ENCODE measurements at places on chromosomes 2 and 18.

- DNase-seq = no peak
These were observed 211.6 kb downstream of the ZNF521 start for GRCh38 chr18:25140124-25140961.

DNA sequence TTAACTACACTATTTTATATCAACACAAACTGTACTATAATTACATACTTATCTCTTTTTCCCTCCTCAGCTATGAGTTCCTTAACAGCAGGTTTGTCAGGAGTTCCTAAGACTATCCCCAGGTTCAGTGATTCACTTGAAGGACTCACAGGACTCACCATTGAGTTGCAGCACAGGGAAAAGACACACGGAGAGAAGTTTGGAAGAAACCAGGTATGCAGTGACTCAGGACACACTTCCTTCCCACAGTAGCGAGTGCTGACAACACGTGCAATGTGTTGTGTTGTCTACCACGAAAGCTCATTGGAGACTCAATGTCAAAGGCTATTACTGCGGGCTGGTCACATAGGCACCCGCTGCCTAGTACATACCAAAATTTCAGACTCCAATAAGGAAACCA lies 32.0 kb downstream of the MGAT4A start:
- DNase-seq = no peak

DNA sequence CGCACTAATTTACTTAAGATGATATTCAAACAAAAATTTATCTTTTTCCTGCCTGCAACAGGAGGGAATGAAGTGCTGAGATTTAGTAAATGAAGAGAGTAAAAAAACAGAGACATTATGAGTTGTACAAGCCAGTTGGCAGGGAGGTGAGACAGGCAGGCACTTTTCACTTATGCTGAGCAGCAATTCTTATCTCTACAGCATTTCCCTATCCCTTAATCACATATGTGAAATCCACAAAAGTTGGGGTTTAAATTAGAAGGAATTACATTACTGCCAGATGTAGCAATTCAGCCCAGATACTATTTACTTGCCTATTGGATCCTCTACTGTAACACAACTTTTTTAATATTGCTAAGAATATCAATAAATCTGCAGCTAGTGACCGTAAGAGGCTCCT lies 314.2 kb upstream of the LRP1B start:
- DNase-seq = no peak

GRCh38 chr2:18149660-18150246 lies 271.3 kb downstream of the KCNS3 start:
- no peak for DNase-seq

DNA sequence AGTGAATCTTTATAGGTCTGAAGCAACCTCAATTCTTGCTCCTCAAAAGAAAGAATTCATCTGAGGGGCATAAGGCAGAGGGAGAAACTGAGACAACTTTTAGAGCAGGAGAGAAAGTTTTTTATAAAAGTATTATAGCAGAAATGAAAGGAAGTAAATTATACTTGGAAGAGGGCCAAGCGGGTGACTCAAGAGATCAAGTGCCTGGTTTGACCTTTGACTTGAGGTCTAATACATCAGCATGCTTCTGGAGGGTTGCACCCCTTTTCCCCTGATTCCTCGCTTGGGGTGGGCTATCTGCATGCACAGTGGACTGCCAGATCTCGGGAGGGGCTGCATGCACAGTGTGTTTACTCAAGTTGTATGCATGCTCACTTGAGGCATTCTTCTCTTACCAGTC lies 268.5 kb upstream of the LRATD1 start:
- no peak for DNase-seq

GRCh38 chr2:205187731-205188130 lies 494.6 kb upstream of the NRP2 start:
- no peak for DNase-seq

- DNase-seq = no peak
These were observed 547.7 kb upstream of the LRRTM1 start for GRCh38 chr2:80852079-80852807.

DNA sequence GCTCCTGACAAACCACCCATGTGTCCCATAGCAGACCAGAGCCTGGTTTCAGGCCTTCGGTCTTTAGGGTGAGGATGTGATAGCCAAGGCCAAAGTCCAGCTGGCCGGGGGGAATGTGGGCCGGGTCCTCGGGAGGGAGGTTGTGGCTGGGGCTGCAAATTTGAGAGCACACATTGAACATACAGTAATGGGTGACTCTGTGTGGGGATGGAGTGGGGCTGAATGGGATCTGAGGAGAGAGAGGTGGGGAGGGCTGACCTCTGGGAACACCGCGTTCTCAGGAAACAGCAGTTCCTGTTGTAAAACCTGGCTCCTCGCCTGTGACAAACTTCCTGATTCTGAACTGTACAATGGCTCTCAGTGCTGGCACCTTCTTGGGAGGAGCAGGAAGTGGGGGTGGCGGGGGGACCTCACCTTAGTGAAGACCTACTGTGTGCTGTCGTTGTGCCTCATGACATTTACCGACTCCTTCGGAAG lies 48.8 kb downstream of the MCFD2 start:
- DNase-seq = no peak

DNA sequence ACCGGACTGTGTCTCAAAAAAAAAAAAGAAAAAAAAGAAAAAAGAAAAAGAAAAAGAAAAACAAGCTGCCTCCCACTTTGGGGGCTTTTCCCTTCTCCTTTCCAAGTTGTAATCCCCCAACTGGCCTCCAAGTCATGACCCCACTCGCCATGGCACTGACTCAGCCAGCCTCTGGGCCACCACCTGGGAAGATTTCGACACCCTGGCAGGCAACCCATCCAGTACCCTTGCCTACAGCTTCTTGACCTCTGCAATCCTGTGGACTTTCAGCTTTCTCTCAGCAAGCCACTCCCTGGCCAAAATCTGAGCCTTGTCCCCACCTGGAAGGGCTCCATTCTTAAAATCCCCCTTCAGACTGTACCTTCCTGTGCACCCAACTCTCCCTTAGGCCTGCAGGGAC lies 22.3 kb upstream of the FOSL2 start:
- DNase-seq = no peak

GRCh38 chr18:45416168-45416567 lies 199.1 kb upstream of the SLC14A2 start:
- no peak for DNase-seq

DNA sequence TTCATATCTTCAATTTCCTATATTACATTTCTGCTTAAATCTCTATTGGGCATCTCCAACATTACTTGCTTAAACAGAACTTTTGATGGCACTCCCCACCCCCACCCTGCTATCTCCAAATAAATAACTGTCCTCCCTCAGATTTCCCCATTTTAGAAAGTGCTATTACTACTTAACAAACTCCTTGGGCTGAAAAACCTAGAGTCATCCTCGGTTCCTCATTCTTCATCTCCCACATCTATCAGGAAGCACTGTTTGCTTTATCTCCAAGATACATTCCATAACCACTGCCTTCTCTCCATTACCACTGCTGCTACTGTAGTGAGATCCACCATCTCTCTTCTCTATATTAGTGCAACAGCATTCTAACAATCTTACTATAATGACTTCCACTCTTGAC lies 150.4 kb upstream of the CYRIA start:
- no peak for DNase-seq

- DNase-seq = no peak
These were observed 89.0 kb downstream of the RAPH1 start for GRCh38 chr2:203446071-203446481.

- no peak for DNase-seq
These were observed 2.5 kb upstream of the SPP2 start for GRCh38 chr2:234048049-234048448.

DNA sequence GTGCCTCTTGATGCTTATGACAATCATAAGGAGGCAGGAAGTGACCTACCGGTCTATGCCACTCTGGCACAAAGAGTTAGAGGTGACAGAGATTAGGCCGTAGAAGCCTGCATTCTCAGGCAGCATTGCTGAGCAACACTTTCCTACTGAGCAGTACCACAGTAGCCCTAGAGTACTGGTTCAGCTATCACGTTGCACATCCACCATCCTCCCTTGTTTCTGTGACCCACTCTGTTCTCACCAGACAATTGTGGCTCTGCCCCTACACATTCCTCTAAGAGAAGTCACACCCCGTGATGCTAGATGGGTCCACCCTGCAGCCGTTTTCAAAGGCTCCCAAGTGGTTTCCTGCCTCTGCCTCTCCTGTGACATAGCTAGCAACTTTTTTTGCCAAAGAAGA lies 22.6 kb upstream of the SUCLG1 start:
- DNase-seq = no peak

DNA sequence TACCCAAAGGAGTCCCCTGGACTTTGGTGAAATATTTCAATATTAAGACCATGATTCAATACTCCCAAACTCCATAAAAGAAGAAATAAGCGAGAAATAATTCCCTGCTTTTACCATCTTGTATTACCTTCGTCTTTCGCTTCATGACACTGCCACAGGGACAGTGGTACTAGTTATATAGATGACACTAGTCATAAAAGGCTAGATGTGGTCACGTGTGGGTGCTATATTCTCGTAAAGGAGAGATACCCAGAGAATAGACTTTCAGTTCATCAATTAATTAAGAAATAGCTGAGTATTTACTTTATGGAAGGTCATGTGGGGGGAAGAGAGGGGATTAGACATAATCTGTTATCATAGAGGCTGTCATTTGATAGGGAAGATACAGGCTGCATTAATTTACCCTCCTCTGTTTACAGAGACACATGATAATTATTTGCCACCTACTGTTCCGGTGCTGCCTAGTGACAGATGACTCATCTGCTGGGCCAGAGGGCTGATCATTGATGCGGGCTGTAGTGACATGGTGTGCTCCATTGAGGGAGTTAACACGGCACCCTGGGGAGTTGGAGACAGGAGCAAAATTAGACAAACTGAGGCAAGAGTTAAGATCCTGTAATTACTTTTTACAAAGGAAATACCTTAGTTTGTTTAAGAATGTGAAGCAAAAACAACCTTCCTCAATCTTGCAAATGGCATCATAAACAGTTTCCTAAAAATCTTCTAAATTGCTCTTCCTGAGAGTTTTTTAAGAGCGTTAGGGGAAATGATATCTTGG lies 78.2 kb upstream of the ITGB6 start:
- no peak for DNase-seq

DNA sequence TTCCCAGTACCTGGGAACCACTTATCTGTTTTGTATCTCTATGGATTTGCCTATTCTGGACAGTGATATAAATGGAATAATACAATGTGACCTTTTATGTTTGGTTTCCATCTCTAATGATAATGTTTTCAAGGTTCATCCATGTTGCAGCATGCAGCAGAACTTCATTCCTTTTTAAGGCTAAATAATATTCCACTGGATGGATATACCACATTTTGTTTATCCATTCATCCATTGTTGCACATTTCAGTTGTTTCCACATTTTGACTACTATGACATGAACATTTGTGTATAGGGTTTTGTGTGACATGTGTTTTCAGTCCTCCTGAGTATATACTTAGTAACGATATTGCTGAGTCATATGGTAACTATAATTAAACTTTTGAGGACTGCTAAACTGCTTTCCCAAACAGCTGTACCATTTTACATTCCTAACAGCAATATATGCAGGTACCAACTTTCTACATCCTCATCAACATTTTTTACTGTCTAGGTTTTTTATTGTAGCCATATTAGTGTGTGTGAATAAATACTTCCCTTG lies 17.7 kb upstream of the MARCHF7 start:
- no peak for DNase-seq

GRCh38 chr2:43082111-43082894 lies 144.1 kb downstream of the ZFP36L2 start:
- DNase-seq = no peak

DNA sequence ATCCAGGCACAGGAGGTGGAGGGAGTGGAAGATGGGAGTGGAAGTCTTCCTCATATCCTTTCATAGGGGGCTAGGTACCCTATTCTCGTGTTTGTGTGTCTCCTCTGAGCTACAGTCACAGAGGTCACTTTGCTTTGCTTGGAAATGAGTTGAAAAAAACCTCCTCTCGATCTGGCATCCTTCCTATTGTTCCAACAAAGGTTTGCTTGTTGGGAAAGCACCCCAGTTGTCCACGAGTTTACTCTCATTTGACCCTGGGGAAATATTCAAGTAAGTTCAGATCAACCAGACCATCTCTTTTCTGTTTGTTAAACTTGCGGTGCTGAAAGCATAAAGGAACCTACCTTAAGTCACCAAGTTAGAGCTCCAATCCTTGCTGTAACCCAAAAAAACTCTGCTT lies 59.3 kb downstream of the ARHGEF33 start:
- DNase-seq = no peak

- no peak for DNase-seq
These were observed 6.1 kb downstream of the ARPC2 start for GRCh38 chr2:218223046-218223445.

- no peak for DNase-seq
These were observed 60.1 kb upstream of the PAX3 start for GRCh38 chr2:222358876-222359275.

DNA sequence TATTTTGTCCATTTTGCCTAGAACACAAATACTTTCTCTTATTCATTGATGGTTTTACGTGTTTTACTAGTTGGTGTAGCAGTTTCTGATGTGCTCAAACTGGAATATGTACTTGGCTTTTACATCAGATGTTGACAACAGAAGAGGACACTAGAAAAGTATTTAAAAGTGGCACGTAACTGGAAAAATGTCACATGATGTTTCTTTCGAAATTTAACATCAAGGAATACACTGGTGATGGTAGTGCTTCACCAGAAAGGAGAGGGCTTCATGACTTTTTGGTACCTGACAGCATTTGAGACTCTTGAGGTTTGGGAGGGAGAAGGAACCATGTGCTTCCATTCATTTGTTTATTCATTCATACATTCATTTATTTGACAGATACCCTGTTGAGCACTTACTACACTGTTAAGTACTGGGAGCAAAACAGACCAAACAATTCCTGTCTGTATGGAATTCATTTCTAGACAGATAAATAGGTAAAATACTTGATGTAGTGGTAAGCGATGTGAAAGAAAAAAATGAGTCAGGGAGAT lies 1.5 kb downstream of the GIGYF2 start:
- no peak for DNase-seq

DNA sequence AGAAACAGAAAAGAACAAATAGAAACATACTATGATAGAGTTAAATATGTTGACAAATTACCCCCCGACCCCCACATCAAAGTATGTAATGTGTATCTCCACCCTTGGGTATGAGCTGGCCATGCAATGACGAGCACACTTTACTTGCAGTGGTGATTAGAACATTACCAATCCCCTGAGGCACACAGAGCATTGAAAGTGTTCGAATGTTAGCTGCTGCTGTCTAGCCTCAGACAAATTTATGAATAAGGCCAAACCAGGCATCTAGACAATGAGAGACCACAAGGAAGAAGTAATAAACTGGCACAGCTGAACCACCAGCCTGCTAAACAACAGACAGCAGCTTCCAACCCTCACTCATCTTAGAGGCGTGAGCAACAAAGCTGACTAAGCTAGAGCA lies 380.5 kb downstream of the DSEL start:
- no peak for DNase-seq

Measured in RWPE2 (cell line).